Sigmoid colon (tissue), 7 donors: ENCODE measurements at places on chromosomes 5 and 9.

- DNase-seq: peak; percentile 89
Observed at GRCh38 chr5:1523793-1524480, at the start of gene LPCAT1. Gene LPCAT1 (minus strand): TSS chr5:1523960. CDS start chr5:1523844, 116 bp downstream.

DNA sequence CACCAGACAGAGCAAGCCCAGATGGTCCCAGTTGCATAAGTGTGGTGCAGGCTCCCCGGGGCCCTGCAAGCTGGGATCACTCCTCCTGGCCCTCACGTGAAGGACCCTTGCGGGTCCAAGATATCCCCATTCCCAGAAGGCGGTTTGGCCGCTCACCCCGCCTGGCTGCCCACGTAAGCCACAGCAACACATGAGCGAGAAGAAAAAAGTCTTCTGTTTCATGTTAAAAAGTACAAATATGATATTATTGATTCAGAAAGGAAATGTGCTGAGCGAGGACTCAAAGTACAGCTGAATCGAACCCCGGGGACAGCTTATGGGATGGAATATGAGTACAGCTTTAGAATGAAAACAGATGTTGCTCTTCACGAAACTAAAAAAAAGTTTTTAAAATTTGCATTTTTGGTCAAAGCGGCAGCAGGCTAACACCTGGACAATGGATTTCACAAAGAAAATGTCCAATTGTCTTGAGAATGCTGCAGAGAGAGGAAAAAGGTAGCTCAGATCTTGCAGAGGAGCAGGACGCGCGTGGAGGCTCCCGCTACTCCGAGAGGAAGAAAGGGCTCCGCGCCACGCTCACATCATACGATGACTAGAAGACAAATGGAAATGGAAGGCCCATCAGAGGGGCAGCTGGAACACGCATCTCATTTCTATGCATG is 427.6 kb downstream of the IRX1 start:
- DNase-seq: peak; percentile 75

GRCh38 chr9:72326641-72327040 is 38.4 kb downstream of the ZFAND5 start:
- DNase-seq: no peak

DNA sequence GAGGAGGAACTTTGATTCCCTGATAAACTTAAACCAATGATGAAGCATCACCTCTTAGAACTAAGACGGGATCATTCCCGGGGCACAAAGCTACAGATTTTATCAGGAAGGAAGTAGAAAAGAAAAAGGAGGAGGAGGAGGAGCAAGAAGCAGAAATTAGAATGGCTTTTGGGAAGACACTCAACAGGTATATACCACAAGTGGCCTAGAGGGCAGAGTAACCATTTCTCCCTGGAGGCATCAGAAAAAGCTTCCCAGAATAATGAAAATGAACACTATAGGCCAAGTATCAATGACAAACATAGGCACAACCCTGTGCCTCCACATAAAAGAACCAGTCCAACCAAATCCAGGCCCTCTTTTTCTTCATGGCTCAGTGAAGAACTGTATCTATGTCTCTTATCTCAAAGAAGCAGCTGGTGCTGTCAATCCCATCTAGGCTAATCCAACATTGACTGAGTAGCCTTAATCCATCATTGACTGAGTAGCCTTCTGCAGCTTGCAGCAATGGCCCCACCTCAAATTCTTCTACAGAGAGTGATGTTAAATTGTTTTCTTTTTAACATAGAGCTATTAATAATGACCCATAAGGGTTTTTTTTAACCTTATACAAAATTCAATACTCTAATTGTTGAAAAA is 178.8 kb upstream of the KIF2A start:
- DNase-seq: no peak
